ACHN (cell line): ENCODE measurements at places on chromosomes 3 and 15.

GRCh38 chr15:64678126-64678819 is 97.1 kb downstream of the RBPMS2 start:
- DNase-seq = no peak

- no peak for DNase-seq
Measured at GRCh38 chr15:88932875-88933330, 19.7 kb upstream of the MFGE8 start.

DNA sequence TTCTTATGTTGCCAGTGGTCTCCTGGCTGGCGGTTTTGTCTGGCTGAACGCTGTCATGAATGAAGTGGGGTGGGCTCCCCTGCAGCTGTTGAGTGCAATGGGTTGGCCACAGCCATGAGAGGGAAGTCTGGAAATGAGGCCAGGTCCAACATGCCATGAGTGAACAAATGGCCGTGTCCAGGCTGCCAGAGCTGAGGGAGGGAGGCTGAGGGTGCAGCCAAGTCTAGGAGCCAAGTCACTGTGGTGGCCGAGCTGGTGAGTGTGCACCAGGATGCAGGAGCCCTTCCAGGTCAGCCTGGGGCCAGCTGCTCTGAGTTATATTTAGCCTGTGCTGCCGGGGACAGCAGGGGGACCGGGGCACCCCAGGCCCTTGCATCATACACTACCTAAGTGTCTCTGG is 24.7 kb upstream of the PRR23E start:
- DNase-seq = no peak

- peak; percentile 91 for DNase-seq
Measured at GRCh38 chr3:158718490-158719170, 13.6 kb downstream of the RARRES1 start.

DNA sequence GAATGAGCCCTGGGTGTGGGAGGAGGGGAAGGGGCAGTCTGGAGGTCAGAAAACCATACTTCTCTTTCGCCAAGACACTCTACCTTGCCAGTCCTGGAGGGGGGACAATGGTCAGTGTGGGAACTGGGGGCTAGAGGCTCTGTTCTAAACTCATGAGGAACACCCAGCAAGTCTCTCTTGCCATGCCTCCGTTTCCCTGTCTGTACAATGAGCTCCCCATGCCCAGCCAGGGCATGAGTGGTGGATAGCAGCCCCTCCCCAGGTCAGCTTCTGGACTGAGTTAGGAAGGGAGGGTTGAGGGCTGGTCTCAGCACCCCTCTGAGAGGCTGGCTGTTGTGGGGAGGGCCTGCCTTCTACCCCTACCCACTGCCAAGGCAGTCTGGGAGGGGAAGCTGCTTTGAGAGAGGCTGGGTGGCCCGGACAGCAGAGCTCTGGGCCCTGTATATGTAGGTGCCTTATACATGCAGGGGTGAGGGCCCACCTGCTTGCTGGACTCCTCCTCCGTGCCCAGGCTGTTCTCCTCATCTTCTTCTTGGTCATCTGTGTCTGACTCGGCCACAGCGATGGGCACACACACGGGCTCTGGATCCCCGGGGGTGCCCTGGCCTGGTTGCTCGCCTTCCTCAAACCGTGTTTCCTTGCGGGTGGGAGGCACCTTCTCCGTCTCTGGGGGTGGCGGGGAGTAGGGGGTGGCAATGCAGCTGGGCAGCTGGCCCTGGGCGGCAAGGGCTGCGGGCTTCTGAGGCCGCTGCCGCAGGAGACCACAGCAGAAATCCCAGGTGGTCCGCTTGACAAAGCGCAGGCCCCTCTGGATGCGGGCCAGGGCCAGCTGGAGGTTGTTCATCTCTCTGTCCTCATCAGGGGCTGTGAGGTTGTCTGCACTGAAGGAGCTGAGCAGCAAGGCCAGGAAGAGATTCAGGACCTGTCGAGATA is 68.8 kb downstream of the SCN5A start:
- no peak for DNase-seq

GRCh38 chr15:101393172-101393571 is 96.3 kb downstream of the PCSK6 start:
- no peak for DNase-seq

- DNase-seq = no peak
Measured at GRCh38 chr3:149777414-149778214, 14.7 kb downstream of the ANKUB1 start.
